Activated CD4-positive, alpha-beta T cell treated with anti-CD3 and anti-CD28 coated beads, Interleukin-2, amount 50 U/mL, for 1 hour (primary cell): ENCODE measurements at places on chromosomes 16 and 17.

DNA sequence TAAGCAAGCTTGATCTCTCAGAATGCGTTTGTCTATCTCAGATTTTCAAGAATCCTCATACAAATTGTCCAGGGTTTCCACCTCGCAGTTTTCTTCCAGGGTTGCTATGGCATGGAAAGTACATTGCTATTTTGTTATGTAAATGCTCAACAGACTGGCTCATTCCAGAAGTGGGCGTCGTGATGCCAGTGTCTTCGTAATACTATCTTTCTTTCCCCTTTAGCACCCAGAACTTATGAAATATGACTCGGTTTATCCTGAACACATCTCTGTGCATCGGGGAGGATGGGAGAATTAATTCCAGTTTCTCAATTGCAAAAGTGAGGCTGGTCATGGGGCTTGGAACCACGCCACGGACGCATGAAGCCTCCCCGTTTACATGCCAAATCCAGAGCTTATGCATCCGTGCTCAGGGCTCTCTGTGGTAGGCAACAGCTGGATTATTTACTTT lies 405.0 kb downstream of the WWOX start:
- DNase-seq: no peak

GRCh38 chr17:73247726-73248125 lies 14.0 kb downstream of the CPSF4L start:
- DNase-seq: no peak

- DNase-seq: no peak
Observed at GRCh38 chr17:45335721-45336120, 18.9 kb upstream of the MAP3K14 start.

DNA sequence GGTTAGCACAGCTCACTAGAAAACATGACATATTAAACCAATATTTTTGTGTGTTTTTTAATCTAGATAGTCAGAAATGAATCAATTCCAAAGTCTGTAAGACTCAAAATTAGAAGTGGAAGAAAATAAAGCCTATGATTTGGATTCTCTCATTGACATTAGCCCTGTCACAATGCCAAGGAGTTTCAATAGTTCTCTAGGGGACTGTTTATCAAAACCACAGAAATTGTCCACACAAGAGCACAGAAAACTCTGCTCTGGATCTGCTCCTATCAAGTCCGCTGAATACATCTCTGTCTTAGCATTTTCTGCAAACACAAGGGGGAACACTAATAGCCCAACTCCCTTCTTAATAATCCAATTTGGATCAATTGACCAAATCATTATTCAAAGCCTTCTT lies 152.0 kb downstream of the HS3ST3B1 start:
- DNase-seq: no peak

GRCh38 chr17:30378825-30379302 lies at the start of gene CPD:
TSS of gene CPD (plus strand) at chr17:30378927. CDS start at chr17:30378981, 54 bp downstream.
- DNase-seq: peak; percentile 98

GRCh38 chr17:50297407-50297865 lies 23.2 kb downstream of the TMEM92 start:
- peak; percentile 76 for DNase-seq
